ENCODE measurements at places on chromosomes 1 and 21.

DNA sequence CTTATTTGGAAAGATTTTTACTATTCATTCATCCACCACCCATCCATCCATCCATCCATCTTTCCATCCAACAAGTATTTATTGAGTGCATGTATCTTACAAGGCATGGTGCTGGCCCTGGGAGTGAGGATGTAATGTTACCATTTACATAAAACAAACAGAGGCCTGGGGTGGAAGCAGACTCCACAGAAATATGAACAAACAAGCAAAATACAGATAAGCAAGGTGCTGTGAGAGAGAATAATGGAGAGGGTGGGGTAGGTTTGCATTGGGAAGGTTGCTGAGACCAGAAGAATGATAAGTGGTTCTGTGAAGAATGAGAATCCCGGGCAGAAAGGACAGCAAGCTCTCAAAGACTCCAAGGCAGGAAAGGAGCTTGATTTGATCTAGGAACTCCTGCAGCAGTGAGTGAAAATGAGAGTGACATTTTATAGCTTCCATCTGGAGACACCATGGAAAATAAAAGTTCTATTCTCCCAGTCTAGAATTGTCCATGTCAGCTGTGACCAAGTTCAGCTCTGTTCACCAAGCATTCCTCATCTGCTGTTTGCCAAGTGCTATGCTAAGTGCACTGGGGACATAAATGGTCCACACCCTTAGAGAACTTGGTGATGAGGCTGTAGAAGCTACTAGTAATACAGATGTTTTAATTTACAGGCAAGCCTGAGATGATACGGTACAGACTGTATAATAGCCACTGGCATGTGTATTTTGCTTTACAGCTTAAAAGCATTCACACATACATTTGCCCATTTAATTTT, 75.3 kb downstream of the PEX14 start:
- no peak for DNase-seq

- no peak for DNase-seq
Measured at GRCh38 chr1:58809325-58810010, 25.6 kb upstream of the JUN start.

- no peak for DNase-seq
Measured at GRCh38 chr21:30839304-30839703, 9.7 kb upstream of the KRTAP7-1 start.

- no peak for DNase-seq
Measured at GRCh38 chr1:67823615-67824014, 9.7 kb downstream of the GNG12 start.

GRCh38 chr1:93670141-93670540, 11.5 kb downstream of the BCAR3 start:
- no peak for DNase-seq

All from activated T-helper 1 cell treated with anti-CD3 and anti-CD28 coated beads, Interleukin-2, amount 50 U/mL, for 16 hours (primary cell).